ENCODE measurements at places on chromosomes 13 and 19.

DNA sequence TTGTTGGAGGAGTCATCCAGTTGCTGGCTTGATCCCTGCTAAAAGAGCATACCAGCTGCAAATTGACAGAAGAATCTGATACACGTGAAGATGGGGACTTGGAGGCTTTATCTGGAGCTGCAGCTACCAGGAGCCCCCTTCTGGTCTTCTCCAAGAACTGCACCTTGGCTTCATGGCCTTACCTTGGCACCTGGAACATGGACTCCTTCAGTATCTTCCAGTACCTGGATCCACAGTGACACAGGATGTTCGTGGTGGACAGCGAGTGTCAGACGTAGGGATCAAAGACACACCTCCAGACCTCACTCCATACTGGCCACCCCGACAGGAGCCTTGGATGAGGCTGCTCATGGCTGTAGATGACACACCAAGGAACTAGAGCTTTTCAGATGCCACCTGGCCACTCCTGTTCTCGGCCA lies 9.9 kb upstream of the ACSBG2 start:
- peak; percentile 70 for DNase-seq

GRCh38 chr19:38731654-38732301 lies 12.5 kb downstream of the CAPN12 start:
- no peak for DNase-seq

DNA sequence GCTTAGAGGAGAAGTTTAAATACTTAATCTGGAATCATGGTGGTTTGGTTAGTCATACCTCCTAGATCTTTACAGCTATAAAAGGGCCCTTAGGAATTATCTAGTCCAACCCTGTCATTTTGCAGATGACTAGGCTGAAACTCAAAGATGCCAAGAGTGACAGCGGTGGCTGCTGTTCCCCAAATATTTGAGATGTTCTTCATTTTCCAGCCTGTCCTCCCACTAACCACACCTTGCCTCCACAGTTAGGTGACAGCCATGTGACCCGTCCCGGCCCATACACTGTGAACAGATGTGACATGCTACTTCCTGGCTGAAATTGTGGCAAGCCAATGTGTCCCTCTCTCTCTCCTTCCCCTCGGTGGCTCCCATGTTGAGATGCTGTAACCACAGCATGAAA lies 225.5 kb upstream of the IPO5 start:
- DNase-seq: no peak

GRCh38 chr13:88196106-88196505 lies 524.9 kb downstream of the SLITRK5 start:
- no peak for DNase-seq

GRCh38 chr19:38316477-38317067 lies 825 bp upstream of the YIF1B start:
- no peak for DNase-seq

DNA sequence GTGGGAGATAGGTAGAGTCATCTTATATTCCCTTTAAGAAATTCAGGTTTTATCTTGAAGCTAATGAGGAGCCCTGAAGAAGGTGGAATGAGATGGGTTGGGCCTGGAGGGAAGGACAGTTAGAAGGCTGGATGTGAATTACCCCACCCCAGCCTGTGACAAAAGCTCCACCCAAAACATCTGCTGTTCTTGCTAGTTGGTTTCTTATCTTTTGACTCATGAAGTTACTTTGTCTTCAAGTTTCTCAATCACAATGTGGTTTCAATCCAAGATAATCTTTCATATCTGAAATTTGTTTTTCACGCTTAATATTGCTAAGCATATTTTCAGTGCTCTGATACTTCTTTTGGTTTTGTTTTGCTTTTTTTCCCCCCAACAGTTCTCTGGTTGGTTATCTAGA lies 38.3 kb upstream of the HMGB1 start:
- DNase-seq: no peak

DNA sequence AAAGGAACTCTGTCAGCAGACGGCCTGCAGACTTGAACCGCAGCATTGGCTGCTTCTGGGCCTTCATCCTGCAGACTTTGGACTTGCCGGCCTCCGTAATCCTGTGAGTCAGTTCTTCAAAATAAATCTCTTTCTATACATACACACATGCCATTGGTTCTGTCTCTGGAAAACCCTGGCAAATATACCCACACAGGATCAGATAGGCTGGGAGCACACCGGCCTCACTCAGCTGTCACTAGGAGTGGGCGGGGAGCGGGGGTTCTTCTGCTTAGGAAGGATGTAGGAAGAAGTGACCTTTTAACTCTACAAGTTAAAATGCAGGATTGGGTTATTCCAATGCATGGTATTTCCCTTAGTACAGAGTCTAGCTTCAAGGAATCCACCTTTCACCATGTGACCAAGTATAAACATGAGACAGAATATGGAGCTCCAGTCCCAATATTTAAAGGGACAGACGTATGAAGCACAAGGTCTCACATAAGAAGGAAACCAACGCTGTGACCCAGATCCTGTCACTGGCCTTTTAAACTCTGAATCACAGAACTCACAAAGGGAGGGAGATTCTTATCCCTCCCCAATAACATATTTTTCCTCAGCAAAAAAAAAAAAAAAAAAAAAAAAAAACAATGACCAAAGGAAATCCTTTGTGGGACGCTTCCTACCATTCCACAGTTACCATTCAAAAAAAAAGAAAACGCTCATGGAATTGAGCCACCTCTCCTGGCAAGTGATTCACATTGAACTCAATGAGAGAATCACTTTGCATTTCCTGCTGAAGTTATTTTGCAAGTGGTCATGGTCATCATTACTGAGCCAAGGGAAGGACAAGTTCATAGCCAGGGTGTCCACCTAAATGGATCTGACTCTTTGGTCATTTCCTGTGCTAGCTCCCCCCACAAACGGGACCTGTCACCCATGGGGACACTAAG lies 352.9 kb downstream of the FOXO1 start:
- DNase-seq: no peak

- DNase-seq: no peak
Measured at GRCh38 chr13:58500938-58501337, 869.4 kb downstream of the PCDH17 start.

- DNase-seq: no peak
Measured at GRCh38 chr19:51002089-51002532, 707 bp upstream of the KLK8 start.

- DNase-seq: no peak
Measured at GRCh38 chr19:29807178-29807577, 4.6 kb upstream of the CCNE1 start.

GRCh38 chr13:80513196-80513595 lies 172.3 kb upstream of the SPRY2 start:
- no peak for DNase-seq

DNA sequence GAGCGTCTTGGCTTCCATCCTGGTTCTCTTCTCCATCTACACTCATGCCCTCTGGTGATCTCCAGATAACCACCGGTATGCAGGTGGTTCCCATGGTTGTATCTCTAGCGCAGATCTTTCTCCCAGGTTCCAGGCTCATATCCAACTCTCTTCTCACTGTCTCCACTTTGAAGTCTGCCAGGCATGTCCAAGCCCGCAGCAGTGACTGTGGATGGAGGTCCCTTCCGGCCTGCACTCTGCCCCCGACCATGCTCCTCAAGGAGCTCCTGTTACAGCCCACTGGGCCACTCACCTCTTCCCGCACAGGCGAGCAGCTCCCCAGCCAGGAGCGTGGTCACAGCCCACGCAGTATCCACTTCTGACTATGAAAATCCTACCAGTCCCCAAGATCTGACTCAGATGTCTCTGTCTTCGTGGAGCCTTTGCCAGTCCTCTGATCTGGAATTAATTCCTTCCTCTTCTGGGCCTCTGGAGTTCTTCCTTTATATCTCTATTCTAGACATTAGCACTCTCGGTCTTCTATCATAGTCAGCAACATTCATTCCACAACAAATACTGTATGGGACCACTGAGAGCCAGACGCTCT lies 100.2 kb downstream of the TEX26 start:
- DNase-seq: no peak

DNA sequence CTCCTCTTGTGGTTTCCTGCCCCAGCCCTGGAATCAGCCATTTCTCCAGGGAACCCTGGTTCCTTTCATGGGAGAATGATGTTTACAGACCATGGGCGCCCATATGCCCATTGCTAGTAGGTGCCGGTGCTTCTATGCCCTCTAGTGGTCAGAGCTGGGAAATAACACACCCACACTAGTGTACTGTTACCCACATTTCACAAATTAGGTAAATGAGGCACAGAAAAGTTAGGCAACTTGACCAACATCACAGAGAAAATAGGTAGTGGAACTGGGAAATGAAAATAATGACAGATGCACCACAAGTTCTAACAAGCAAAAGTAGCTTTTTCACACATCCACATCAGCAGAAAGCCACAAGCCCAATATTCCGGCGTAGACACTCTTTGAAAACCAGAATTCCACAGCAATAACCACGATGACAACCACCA lies 1.3 kb upstream of the CEACAM3 start:
- peak; percentile 65 for DNase-seq

- DNase-seq: no peak
Measured at GRCh38 chr19:16671652-16672274, 10.8 kb downstream of the TMEM38A start.

DNA sequence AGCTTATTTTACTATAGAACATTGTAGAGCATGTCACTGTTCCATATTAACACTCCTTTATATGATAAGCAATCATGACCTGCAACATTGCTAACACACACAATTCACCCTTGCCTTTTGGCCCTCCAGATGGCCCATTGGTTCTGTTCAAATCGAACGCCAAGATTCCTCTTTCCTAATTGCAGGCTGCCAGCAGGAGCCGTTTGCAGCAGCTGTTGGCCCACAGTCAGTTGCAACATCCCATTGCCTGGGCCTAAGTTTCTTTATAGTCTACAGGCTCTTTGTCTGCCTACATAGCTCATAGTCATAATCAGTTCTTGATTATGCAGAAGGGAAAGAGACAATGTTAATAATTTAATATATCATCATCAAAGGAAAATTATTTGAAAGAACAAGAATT lies 37.6 kb downstream of the KCTD12 start:
- DNase-seq: no peak

GRCh38 chr19:28489776-28490175 lies 723.2 kb downstream of the UQCRFS1 start:
- DNase-seq: no peak

- DNase-seq: no peak
Measured at GRCh38 chr19:7589822-7590221, 5.8 kb upstream of the CAMSAP3 start.

DNA sequence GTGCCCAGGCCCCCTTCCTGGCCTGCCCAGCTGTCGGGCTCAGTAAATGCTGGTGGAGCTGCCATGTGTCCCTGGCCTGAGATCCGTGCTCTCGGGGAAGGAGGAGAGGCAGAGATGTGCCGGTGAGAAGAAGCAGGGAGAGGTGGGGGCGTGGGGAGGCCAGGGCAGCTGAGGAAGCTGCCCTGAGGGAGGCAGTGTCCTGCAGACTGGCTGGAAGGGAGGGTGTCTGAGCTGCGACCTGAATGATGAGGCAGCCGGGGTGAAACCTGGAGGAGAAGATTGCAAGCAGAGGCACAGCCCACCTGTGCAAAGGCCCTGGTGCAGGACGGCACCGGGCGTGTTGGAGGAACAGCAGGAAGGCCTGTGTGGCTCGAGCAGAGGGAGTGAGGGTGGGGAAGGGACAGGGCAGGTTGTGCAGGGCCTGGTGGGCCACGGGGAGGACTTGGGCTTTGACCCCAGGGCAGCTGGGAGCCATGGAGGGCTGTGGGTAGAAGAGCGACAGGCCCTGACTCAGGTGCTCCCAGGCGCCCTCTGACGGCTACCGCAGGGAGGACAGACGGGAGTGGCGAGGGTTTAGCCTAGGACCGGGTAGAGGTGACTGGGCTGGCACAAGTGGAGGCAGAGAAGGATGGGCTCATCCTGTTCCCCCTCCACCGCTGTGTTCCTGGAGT lies 14.0 kb upstream of the CELF5 start:
- DNase-seq: peak; percentile 58

DNA sequence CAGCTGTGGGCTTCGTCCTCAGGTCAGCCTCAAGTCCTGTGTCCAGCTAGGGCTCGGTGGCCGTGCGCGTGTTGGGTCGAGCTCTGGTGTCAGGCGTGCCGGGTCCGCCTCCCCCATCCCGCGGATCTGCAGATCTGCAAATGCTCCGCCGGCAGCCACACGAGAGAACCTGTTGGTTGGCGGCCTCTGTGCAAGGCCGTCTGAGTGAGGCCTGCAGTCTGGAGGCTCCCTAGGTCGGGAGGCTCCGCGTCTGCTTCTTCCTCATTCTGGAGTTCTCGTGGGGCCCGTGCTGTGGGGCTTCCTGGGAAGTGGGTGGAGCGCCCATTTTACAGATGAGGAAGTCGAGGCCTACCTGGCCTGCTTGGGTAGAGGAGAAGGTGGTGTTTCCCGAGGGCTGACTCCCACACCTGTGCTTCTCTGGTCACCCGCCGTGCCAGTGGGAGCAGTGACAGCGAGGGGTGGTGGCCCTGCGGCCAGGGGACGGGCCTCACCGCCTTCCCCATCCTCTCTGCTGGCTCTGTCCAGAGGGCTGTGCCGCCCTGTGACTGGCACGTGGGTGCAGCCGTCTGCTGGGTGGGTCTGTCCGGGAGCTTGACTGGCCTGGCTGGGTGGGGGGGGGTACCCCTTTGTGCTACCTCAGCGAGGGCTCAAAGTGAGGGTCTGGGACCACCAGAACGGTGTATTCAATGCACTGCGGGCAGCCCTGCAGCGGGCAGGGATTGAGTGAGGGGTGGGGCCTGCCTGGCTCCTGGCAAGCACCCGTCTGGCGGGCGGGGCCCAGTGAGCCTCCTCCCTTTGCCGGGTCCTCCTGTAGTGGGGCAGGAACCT lies 3.3 kb downstream of the CSNK1G2 start:
- no peak for DNase-seq

GRCh38 chr13:46620471-46620870 lies 67.5 kb downstream of the LRCH1 start:
- DNase-seq: no peak

DNA sequence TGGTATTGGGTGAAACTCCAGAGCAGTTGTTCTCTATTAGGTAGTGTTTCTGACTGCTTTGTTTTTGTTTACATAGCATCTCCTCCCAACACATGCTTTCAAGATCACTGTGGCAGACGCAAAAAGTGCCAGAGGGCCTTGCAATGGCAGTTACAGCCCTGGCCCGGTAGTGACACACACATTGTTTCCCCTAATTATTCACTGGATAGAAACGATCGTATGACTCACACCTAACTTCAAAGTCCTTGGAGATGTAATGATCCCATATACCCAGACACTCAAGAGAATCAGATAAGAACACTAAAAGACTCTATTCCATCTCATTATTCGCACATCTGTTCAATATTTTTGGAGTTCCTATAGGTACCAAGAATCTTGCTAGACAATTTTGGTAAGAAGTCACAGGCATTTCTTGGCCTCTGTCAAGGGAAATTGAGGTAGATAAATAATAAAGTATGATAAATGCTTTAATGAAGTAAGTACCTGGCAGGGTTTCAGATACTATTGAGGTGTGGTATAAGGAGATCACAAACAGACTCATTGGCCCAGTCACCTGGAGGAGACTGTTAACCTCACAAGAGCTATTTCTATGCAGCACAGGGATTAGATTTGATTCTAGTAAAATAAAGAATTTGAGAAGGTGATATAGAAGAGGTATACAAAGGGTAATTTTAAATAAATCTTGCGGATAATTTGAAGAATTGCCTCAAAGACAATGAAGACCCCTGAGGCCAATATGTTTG lies 485.3 kb downstream of the SLITRK6 start:
- DNase-seq: no peak

Measured in CD4-positive, alpha-beta memory T cell (primary cell).